ENCODE measurements at places on chromosomes 2 and 18. TPM values are rescaled to one million over a fixed set of nuclear protein-coding genes. Genes with fewer than 3 reads are reported as not detected.

GRCh38 chr2:215870986-215871385 lies 142.4 kb downstream of the MREG start:
- DNase-seq, result no peak

- DNase-seq, result no peak
Observed at GRCh38 chr2:47916412-47916811, 10.1 kb upstream of the FBXO11 start.

DNA sequence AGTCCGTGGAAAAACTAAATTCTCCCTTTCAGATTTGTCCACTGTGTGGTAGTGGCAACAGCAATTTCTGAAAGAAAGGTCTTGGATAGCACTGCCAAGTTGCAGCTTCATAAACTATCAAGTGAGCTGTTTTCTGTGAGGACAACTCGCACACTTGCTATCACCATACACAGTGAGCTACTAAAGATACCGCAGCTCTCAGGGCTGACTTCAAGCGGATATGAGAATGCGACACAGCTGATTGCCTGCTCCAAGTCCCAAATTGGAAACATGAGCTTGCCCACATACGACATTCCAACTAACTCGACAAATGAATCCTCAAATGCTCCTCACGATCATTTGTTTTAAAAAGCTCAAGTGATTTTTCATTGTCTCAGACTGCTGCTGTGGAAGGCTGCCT lies 46.2 kb downstream of the E2F6 start:
- no peak for DNase-seq

DNA sequence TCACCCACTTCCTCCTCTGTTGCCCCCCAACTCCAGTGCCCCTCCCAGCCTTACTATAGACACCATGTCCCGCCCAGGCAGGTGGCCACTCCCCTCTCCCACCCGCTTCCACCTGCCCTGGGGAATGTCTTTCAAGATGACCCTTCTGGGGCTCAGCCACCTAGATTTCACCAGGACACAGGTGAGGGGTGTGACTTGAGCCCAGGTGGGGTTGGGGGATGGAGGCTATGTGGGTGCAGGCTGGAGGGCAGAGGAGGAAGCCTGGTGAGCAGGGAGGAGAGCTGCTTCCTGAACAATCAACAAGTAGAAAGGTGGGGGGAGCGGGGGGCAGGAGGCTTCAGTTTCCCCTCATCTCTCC lies 8.7 kb downstream of the ADRA2B start:
- DNase-seq, result no peak

The TMEM182 gene
- total RNA-seq, result 3.7 TPM

DNA sequence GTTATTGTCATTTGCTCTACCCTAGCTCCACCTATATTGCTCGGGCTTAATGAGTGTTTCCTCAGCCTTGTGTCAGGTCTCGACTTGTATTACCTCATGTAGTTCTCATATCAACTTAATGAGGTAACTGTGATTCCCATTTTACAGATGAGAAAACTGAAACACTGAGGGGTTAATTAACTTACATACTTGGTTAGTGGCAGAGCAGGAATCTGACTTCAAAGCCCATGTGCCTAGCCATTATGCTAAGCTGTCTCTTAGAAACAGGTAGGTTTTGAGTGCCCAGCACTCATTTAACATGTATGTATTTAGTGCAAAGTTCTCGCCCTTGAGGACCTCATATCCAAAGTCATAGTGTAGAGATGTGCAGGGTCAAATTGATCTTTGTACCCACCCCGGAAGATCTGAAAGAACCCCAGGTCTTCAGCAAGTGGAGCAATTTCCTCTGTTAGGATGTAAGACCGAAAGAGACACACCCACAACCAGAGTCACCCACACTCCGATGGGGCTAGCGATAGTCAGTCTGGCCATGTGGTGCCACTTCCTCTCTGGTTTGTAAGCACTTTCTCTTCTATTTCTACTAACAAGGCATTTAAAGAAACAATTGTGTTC lies 121.0 kb upstream of the SLC39A10 start:
- no peak for DNase-seq

The CCNYL1 gene
- total RNA-seq, result 9.8 TPM

The SGPP2 gene
- total RNA-seq, result not detected
